Smooth muscle cell of the brain vasculature (primary cell): ENCODE measurements at places on chromosomes 1 and 21.

DNA sequence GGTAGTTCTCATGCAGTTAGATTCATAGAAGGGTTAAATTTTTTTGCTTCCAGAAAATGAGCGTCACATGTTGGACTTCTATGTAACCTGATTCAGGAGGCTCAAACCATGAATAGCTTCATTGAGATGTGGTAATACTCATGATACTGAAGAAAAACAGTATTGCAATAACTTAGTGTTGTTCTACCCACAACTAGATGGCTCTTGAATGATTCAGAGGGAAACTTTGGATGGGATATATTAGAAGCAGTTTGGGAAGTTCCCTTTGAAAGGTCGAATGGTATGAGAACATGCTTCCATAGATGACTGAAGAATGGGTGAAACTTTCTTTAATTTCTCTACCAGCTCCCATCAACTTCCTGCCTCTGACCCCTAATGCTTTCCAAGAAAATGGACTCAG, 211.7 kb upstream of the PTGFR start:
- no peak for DNase-seq

- no peak for DNase-seq
These were observed 70.3 kb downstream of the PIK3CD start for GRCh38 chr1:9721606-9722377.

- DNase-seq, result no peak
These were observed 28.0 kb upstream of the DIPK1A start for GRCh38 chr1:92989253-92989652.

DNA sequence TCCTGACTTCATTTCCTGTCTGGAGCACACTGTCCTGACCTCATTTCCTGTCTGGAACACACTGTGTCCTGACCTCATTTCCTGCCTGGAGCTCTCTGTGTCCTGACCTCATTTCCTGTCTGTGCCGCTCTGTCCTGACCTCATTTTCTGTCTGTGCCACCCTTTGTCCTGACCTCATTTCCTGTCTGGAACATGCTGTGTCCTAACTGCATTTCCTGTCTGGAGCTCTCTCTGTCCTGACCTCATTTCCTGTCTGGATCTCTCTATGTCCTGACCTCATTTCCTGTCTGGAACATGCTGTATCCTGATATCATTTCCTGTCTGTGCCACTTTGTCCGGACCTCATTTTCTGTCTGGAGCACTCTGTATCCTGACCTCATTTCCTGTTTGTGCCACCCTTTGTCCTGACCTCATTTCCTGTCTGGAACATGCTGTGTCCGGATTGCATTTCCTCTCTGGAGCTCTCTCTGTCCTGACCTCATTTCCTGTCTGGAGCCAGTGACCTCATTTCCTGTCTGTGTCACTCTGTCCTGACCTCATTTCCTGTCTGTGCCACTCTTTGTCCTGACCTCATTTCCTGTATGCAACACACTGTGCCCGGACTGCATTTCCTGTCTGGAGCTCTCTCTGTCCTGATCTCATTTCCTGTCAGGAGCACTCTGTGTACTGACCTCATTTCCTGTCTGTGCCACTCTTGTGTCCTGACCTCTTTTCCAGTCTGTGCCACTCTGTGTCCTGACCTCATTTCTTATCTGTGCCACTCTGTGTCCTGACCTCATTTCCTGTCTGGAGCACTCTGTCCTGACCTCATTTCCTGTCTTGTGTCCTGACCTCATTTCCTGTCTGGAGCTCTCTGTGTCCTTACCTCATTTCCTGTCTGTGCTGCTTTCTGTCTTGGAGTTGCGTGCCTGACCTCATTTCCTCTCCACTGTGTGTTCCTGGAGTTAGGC, 27.6 kb downstream of the SKI start:
- no peak for DNase-seq

- DNase-seq, result no peak
These were observed 532 bp downstream of the RALGPS2 start for GRCh38 chr1:178725466-178726086.

GRCh38 chr1:24149866-24150233, 6.9 kb upstream of the IL22RA1 start:
- no peak for DNase-seq
